ENCODE measurements at places on chromosomes 7 and 10.

DNA sequence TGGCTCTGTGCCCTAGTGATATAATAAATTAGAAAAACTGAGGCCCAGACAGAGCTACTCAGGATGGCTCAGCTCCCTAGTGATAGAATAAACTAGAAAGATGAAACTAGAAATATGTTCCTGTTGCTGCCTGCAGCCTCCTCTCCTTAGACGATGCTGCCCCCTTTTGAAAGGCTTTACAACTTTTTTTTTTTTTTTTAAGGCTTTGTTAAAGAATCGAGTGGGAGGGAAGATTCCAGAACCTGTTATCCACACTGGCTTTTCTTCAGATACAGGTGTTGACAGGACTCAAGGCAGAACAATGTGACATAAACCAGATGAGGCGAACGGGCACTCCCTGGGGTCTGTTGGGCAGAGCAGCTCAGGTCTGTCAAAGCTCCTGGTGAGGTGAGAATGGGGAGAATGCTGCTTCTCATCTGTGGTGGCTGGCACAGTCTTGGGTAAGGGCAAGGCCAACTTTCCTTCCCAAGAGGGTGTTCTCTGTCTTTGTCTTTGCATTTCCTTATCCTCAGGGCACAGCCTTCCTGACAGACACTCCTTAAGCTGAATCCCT lies 175.1 kb downstream of the COBL start:
- DNase-seq, result no peak
- peaks cover 34% of the 10 kb centered on the region for H3K27me3 ChIP-seq
- H3K36me3 ChIP-seq, result no peaks in the 10 kb centered on the region
- no peak overlapping the region for H3K4me3 ChIP-seq

DNA sequence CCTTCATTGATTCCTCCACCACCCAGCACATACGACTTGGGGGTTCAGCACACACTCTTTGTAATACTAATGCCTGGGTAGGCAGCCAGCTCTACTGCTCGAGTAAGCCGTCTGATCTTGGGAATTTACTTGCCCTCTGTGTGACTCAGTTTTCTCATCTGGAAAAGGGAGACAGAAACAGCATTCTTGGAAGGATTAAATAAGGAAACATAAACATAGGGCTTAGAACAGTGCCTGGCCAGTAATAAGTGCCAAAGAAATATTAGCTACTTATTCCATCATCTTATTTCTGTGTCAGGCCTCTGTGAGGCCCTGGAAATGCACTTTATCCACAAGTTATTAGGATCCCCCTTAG lies 130.1 kb downstream of the TNS3 start:
- peaks cover 4% of the 10 kb centered on the region for H3K36me3 ChIP-seq
- H3K4me1 ChIP-seq, result peaks cover 37% of the 10 kb centered on the region
- DNase-seq, result no peak
- no peak overlapping the region for H3K4me3 ChIP-seq
- H3K27me3 ChIP-seq, result no peaks in the 10 kb centered on the region

- peaks cover 31% of the 10 kb centered on the region for H3K4me1 ChIP-seq
- no peaks in the 10 kb centered on the region for H3K36me3 ChIP-seq
- H3K27me3 ChIP-seq, result no peaks in the 10 kb centered on the region
- DNase-seq, result no peak
- H3K27ac ChIP-seq, result peak overlapping the region; percentile 77
Measured at GRCh38 chr7:139916717-139917395, 87.8 kb downstream of the TBXAS1 start.

DNA sequence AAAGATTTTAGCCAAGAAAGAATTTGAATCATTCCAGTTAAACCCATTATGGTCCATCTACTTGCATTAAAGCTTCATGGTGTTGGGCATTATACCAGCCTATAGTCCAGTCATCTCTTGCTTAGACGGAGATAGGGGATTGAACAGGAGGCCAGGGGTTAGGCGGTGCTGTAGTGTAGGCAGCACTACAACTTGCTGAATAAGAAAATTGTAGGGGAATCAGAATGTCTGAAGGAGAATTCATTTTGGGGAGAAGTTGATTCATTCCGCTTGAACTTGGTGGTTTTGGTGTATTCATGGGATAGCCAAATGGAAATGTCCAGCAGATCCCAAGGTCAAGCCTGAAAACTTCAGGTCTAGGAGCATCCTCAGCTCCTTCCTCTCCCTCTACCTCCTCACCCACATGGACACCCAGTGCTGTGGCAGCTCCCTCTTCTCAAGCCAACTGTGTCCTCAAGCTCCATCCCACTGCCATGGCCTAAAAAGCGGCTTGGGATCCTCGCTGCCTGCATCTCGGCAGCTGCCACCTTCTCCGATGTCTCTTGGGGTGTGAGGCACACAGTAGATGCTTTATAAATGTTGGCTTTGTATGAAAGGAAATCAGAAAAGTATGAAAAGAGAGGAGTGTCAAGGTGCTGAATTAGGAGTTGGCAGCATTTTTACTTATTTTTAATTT lies 63.6 kb upstream of the MNX1 start:
- DNase-seq, result no peak
- H3K4me3 ChIP-seq, result no peak overlapping the region
- no peaks in the 10 kb centered on the region for H3K36me3 ChIP-seq
- peaks cover 58% of the 10 kb centered on the region for H3K27me3 ChIP-seq

DNA sequence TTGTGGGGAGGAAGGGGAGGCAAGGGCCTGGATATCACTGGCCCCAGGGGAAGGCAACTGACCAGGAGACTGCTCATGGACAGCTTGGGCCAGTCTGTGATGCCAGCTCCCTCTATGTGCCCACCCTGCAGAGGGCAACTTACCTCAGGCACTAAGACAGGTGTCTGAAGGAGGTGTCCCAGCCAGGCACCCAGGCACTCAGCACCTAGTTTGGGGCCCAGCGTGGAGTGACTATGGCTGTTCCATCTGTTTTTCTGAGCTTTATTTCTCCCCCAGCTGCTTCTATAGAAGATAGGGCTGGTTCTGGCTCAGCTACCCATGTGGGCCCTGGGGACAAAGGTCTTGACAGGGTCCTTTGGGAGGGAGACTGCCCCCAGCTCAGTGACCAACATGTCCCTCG lies 150.6 kb upstream of the PCBD1 start:
- DNase-seq, result no peak
- H3K36me3 ChIP-seq, result no peaks in the 10 kb centered on the region
- H3K4me3 ChIP-seq, result no peak overlapping the region
- H3K27me3 ChIP-seq, result no peaks in the 10 kb centered on the region
- H3K4me1 ChIP-seq, result peaks cover 52% of the 10 kb centered on the region

DNA sequence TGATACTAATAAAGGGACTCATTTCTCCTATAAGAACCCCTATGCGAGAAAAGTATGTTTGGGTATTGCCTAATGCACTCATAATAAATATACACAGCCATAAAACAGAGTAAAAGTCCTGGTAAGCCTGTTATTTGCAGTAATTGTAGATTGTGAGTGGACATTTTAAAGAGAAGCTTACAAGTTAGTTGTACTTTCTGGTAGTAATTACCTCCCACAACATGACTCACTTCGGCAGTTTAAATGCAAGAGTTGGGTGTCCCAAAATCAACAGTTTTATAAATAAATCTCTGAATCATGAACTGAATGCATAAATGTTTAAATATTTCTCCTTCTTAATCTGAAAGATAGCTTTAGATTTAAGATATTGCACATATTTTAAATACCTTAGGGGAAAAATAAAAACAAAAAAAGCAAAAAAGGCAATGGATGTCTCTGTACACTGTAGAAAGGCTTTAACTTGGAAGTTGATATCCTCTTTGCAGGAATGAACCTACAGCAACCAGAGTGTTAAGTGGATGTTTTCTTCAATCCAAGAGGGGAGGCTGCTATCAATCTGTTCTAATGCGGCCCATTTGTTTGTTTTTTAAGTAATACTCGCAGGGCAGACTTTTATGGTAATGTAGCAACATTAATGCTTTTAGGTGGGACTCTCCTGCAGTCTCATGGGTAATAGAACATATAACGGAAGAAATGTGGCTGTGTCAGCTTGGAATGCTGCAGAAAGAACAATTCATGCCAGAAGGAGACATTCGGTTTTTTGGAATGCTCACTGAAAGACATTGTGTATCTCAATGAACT lies 57.3 kb upstream of the ZEB1 start:
- no peaks in the 10 kb centered on the region for H3K27me3 ChIP-seq
- H3K4me3 ChIP-seq, result peak overlapping the region; percentile 14
- DNase-seq, result no peak
- no peaks in the 10 kb centered on the region for H3K36me3 ChIP-seq
- no peaks in the 10 kb centered on the region for H3K4me1 ChIP-seq
- peak overlapping the region; percentile 84 for H3K27ac ChIP-seq

GRCh38 chr7:37344886-37345579 lies 103.6 kb downstream of the ELMO1 start:
- peaks cover 12% of the 10 kb centered on the region for H3K4me1 ChIP-seq
- no peak overlapping the region for H3K4me3 ChIP-seq
- no peaks in the 10 kb centered on the region for H3K36me3 ChIP-seq

- no peaks in the 10 kb centered on the region for H3K4me1 ChIP-seq
- H3K36me3 ChIP-seq, result no peaks in the 10 kb centered on the region
- H3K27me3 ChIP-seq, result no peaks in the 10 kb centered on the region
- no peak overlapping the region for H3K27ac ChIP-seq
- no peak overlapping the region for H3K4me3 ChIP-seq
Measured at GRCh38 chr10:25756784-25757183, 177.2 kb upstream of the MYO3A start.

DNA sequence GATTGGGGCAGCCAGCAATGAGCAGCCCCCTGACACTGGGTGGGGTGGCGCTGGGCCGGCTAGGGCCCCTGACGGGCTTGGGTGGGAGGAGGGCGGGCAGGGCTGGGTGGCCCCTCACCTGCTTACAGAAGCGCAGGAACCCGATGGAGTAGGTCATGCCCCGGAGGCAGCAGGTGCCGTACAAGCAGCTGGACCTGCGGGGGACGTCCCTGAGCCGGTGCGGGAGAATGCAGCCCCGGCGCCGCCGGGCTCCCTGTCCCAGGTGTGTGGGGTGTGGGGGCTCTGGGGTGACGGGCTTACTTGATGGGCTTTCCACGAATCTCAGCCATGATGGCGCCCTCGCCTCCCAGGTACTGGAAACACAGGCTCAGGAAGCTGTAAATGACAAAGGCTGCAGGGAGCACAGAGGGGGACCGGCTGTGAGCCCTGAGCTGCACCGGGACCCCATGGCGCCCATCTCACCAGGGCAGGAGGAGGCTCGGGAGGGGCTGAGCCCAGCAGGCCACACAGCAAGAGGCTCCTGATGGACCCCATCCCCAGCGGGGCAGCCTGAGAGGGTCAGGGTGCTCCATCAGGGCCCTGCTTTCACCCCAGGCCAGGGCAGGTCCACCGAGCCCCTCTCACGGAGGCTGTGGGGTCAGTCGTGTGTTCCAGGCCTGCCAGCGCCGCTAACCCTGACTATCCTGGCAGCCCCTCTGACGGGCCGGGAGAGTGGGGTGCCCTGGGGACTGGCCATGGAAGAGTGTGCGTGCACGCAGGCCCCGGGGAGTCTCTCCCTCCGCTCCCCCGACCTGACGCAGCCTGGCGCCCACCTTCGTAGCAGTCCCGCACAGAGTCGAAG lies 5.8 kb downstream of the TMEM184A start:
- H3K36me3 ChIP-seq, result no peaks in the 10 kb centered on the region
- DNase-seq, result peak; percentile 40
- H3K4me3 ChIP-seq, result no peak overlapping the region
- peaks cover 2% of the 10 kb centered on the region for H3K4me1 ChIP-seq
- no peaks in the 10 kb centered on the region for H3K27me3 ChIP-seq

GRCh38 chr10:75694269-75694668 lies 262.8 kb downstream of the LRMDA start:
- no peaks in the 10 kb centered on the region for H3K36me3 ChIP-seq
- no peak for DNase-seq
- no peaks in the 10 kb centered on the region for H3K27me3 ChIP-seq
- no peak overlapping the region for H3K27ac ChIP-seq

DNA sequence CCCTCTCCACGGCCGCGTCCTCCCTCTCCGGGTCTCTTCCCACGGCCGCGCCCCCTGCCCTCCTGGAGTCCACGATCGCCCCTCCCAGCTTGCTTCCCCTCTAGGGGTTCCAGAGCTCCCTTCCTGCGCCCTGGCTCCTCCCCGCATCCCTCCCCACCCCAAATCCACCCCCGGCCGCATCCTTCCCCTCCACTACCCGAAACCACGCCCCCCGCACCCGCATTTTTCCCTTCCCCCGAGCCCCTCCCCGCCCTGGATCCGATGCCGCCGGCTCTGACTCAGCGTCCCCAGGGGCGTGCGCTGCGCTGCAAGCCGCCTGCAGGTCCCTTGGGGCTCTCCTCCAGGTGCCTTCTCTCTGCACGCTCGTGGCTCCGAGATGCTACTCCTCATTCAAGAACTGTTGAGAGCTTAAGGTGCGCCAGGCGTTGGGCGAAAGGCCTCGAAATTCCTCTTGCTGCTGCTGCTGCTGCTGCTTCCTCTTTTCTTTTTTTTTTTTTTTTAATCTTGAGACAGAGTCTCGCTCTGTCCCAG lies 372 bp upstream of the TMEM130 start:
- peak overlapping the region; percentile 55 for H3K4me3 ChIP-seq
- DNase-seq, result peak; percentile 86
- H3K27ac ChIP-seq, result no peak overlapping the region
- no peaks in the 10 kb centered on the region for H3K4me1 ChIP-seq
- peaks cover 21% of the 10 kb centered on the region for H3K27me3 ChIP-seq

DNA sequence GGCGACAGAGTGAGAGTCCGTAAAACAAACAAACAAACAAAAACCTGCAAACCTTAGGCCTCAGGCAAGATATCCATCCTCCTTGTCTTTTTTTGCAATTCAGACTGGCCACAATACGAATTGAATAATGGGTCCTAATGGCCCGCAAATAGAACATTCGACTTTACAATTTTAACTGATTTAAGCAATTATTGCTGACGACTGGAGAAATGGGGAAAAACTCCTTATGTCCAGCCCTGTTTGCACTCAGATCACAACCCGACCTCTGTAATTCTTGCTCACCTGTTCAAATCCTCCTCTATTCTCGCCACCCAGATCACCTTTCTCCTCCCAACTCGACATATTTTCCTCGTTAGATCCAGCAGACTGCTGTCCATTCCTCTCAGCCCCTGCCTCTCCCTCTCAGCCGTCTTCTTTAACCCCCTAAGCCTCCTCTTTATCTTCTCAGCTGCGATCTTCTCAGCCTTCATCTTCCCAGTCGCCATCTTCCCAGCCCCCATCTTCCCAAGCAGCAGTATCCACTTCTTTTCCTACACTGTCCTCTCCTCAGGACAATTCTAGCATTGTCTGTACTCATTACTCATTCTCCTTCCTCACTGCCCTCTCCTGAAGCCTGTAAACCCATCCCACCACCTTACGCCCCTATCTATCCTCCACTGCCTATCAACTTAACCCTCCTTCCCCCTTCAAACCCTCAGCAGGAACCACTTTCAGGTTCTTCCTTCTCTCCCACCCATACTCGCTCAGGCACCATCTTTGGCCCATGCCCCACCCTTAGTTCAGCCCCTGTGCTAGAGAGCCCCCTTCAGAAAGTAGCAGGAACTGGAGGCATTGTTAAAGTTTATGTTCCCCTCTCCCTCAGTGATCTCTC lies 61.8 kb downstream of the LRRC17 start:
- no peaks in the 10 kb centered on the region for H3K27me3 ChIP-seq
- H3K27ac ChIP-seq, result no peak overlapping the region
- no peaks in the 10 kb centered on the region for H3K4me1 ChIP-seq
- peaks cover 5% of the 10 kb centered on the region for H3K36me3 ChIP-seq
- no peak overlapping the region for H3K4me3 ChIP-seq

- no peaks in the 10 kb centered on the region for H3K27me3 ChIP-seq
- no peak for DNase-seq
- H3K4me1 ChIP-seq, result peaks cover 8% of the 10 kb centered on the region
- H3K36me3 ChIP-seq, result no peaks in the 10 kb centered on the region
- no peak overlapping the region for H3K4me3 ChIP-seq
Measured at GRCh38 chr10:119101366-119102098, 2.4 kb upstream of the DENND10 start.
